ENCODE measurements at places on chromosomes 1 and 21.

DNA sequence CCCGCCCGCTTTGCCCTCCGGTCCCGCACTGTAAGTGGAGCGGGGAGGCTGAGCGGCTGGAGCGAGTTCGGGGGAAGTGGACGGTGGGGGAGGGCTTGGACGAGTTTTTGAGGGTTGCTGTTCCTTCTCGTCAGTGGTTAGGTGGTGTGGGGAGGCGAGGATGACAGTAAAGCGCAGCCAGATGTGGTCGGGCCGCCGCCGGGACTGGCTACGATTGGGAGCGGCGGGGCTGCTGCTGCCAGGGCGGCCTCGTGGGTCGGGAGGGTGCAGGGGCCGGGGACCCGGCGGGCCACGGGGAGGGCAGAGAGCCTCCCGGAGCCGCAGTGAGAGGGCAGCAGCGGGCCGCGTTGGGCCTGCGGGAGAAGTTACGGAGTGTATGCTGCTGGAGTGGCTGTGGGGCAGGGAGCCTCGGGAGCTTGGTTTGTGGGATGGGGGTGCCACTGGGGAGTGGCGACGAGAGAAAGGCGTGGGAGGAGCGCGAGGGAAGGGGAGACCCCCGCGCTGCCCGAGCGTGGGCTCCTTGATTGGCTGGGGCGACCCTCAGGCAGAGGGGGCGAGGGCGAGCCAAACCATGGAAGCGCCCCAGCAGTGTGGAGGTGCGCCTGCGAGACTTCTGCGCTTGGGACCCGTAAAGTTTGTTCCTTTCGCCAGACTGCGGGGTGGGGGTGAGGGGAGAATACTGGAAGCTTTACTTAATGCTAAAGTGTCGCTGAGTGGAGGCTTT lies 2.1 kb downstream of the ADGRL2 start:
- DNase-seq, result no peak

GRCh38 chr1:216749232-216749631 lies 26.0 kb upstream of the ESRRG start:
- no peak for DNase-seq

GRCh38 chr1:21517161-21517589 lies 8.0 kb downstream of the ALPL start:
- no peak for DNase-seq

- DNase-seq, result no peak
These were observed 24.2 kb upstream of the PHTF1 start for GRCh38 chr1:113783254-113784103.

- DNase-seq, result no peak
These were observed 35.9 kb downstream of the TCP10L start for GRCh38 chr21:32549440-32549839.

DNA sequence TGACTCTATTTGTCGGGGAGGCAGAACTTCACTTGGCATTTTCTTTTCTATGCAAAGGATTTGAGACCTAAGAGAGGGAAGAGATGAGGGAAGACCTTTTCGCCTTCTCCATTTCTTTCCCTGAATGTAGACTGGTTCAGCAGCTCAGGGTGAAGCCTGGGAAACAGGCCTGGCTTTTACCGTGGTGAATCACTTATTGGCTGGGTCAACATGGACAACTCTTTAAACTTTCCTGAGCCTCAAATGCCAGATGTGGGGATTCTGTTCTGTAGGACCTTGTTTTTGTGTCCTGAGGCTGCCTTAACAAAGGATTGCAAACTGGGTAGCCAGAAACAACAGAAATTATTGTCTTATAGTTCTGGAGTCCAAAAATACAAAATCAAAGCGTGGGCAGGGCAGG lies 455.8 kb upstream of the VAMP3 start:
- DNase-seq, result no peak

- no peak for DNase-seq
These were observed 113.4 kb downstream of the PTBP2 start for GRCh38 chr1:96834986-96835385.

DNA sequence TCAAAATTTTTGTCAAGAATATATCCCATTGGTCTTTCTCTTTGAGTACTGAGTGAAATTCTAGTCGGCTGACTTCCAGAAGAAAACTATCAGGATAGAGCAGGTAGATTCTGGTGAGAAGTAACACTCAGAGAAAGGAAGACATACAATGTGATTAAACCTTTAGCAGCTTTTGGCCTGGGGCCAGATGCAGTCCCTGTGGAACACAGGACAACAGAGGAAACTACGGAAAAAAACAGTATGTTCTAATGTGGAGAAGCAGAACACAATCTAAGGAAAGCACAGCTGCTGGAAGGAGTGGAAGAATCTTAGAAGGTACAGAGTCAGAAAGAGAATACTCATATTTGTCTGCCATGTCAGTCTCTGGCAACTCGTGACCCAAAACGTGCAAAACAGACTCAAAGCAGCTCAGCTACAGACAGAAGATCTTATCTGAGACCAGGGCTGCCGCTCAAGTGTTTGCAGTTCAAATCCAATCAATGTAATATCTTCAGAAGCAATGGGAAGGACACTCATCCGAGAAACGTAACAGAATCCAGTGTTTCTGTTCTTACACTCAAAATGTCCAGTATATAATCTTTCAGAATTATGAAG lies 283.8 kb downstream of the MRPL39 start:
- no peak for DNase-seq

DNA sequence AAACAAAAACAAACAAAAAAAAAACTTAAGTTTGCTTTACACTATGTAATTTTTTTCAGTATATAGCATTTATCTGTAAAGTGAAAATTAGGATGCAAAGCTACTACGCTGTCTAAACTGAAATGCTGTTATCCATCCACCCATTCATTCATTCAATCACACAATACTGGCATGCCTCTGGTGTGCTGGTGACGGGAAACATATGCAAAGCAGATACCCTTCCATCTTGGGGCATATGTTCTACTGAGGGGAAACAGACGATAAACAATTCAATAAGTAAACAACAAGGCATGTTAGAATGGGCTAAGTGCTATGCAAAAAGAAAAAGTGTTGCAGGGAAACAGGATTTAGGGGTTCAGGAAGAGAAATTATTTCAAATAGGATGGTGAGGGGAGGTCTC lies 3.2 kb downstream of the CLSTN1 start:
- no peak for DNase-seq

DNA sequence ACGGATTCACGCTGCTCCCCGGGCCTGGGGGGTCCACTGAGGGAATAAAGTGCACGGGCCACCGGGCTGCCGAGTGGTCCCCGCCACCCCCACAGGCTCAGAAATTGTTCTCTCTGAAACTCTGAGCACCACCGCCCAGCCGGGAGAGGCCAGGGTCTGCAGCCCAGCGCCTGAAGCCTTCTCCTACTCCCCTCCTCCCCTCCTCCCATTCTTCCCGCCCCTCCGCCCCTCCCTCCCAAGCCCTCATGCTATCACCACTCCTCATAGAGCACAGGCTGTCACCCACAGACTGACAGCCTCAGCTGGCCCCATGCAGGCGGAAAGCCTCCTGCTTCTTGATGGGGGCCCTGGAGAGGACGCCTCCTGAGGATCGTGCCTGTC lies 707 bp upstream of the GPR153 start:
- DNase-seq, result no peak

GRCh38 chr1:239872626-239873025 lies 219.1 kb upstream of the FMN2 start:
- DNase-seq, result no peak

DNA sequence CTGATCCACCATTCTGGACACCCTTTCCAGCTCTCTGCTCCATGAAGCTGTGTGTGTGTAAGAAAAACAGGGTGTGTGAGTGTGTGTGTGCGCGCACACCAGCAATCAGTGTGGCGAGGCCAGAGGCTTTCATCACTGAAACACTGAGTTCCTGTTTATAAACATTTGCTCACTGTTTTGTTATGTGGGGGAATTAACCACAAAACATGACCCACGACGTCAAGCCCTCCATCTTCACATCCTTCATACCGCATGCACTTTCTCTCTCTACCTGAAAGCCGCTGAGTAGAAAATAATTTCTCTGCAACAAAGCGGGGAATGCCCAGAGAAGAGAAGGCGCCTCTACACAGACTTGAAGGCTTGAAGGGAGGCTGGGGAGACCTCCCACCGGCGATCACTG lies 148.9 kb upstream of the IRF2BP2 start:
- DNase-seq, result no peak

GRCh38 chr1:13702425-13703127 lies 2.6 kb downstream of the PRDM2 start:
- no peak for DNase-seq

- no peak for DNase-seq
These were observed 5.4 kb upstream of the PRDM16 start for GRCh38 chr1:3063379-3064295.

DNA sequence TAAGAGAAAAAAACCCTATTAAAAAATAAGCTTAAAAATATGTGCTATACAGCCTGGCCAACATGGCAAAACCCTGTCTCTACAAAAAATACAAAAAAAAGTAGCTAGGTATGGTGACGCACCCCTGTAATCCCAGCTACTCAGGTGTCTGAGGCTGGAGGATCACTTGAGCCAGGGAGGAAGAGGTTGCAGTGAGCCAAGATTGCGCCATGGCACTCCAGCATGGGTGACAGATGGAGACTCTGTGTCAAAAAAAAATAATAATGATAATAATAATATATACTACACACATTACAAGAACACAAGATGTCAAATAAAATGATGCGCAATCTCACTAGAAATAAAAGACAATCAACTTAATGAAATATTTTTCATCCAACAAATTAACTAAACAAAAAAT lies 22.9 kb downstream of the NRDC start:
- DNase-seq, result no peak

DNA sequence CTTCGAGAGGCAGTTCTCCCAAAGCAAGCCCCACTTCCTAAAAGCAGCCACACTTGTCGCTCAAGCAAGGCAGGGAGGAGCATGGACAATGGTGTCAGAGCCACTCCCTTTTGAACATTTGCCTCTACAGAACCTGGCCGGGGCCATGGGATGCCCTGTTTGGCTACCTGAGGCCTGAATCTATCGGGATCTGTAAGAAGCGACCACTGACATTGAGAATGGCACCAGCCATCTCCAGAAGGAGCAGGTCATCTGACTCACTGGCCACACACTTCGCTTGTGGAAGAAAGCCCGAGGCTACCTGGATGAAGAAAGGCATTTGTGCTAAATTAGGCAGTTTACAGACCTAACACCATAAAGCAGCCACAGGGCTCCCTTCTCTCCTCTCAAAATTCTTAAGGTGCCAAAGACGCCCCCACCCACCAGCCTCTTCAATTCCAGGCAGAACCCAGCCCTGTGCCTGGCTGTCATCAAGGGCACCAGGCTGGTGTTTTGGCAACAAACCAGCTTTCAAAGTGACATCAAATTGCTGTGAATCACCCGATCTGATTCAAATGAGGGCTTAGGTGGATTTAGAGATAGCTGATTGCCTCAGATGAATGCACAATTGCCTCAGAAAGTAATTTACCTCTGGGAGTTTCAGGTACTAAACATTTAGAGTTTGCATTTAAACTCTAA lies 104.8 kb downstream of the ETS2 start:
- peak; percentile 43 for DNase-seq

- no peak for DNase-seq
These were observed 78.6 kb downstream of the TTLL7 start for GRCh38 chr1:83920320-83920719.

- DNase-seq, result no peak
These were observed 88.2 kb downstream of the NFIA start for GRCh38 chr1:61170328-61171238.

- no peak for DNase-seq
These were observed 28.9 kb upstream of the APP start for GRCh38 chr21:26199456-26199855.

DNA sequence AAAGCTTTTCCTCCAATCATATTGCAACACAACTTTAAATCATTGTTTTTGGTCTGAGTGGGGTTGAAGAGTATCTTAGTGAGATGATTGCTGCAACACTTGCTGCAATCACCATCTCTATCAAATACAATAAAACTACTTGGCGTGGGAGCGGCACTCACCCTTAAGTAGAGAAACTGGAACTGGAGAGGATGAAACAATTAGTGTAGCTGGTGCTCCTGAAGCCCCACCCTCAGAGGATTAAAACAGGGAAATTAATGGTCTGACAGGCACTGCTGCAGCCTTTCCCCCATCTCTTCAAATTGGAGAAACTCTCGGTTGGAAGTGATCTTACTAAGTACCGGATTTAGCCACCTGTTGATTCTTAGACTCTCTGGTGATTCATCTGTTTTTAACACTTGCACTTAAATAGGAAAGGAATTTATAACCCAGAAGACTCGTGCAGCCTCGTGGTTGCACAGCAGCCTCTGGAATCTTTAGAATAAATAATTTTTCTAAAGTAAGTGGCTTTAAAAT lies 80.5 kb upstream of the KIF26B start:
- peak; percentile 67 for DNase-seq

DNA sequence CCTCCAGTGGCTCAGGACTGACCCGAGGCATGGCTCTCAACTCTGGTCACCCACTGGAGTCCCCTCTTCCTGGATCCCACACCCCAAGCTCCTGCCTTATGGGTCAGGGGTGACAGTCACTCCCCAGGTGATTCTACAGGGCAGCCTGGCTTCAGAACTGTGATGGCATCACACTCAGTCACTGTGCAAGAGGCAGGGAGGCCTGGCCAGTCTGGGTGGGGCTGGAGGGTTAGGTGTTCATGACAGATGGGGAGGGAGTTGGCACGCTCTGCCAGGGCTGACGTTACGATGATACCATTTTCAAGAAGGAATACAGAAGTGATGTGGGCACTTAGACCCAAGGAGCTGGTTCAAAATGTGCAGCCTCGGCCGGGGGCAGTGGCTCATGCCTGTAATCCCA lies 25.2 kb upstream of the ABCG1 start:
- DNase-seq, result no peak

GRCh38 chr1:155002464-155003226 lies at the start of gene ZBTB7B:
TSS of gene ZBTB7B (plus strand) at chr1:155002802. CDS start at chr1:155014661, 11,859 bp downstream.
- no peak for DNase-seq

- no peak for DNase-seq
These were observed 35.4 kb upstream of the ZNF281 start for GRCh38 chr1:200445213-200445612.

- no peak for DNase-seq
These were observed 151.6 kb downstream of the NPHP4 start for GRCh38 chr1:5840551-5841001.

- DNase-seq, result no peak
These were observed 670 bp downstream of the ST3GAL3 start for GRCh38 chr1:43708002-43708410.

- DNase-seq, result no peak
These were observed 138.1 kb downstream of the ELAVL4 start for GRCh38 chr1:50246869-50247268.

GRCh38 chr1:1550591-1551432 lies 10.4 kb upstream of the TMEM240 start:
- no peak for DNase-seq

DNA sequence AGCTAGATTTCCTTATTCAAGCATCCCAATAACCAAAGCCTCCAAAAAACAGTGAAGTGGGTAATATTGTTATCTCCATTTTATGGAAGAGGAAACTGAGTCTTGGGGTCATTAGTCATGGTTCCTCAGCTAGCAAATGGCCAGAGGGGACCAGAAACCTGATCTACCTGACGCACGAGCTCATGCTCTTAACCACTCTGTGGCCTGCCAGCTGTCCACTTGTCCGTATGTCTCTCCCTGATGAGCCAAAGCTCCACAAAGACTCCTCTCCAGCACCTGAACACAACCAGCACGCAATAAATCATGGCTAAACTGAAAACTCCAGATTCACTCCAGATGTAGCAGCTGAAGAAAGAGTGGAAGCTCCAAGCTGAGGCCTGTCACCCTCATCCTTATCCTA lies 5.8 kb downstream of the CAPN8 start:
- DNase-seq, result no peak

GRCh38 chr1:99560207-99561040 lies 85.5 kb upstream of the PALMD start:
- DNase-seq, result no peak

GRCh38 chr1:85200463-85201339 lies at the start of gene SYDE2:
TSS of gene SYDE2 (minus strand) at chr1:85201016. CDS start at chr1:85200996, 20 bp downstream.
- DNase-seq, result peak; percentile 17
